ENCODE measurements at places on chromosomes 16 and 17.

- no peak for DNase-seq
These were observed 114.5 kb downstream of the BANP start for GRCh38 chr16:88065747-88066142.

GRCh38 chr16:70685061-70685937 is 554 bp downstream of the MTSS2 start:
- no peak for DNase-seq

DNA sequence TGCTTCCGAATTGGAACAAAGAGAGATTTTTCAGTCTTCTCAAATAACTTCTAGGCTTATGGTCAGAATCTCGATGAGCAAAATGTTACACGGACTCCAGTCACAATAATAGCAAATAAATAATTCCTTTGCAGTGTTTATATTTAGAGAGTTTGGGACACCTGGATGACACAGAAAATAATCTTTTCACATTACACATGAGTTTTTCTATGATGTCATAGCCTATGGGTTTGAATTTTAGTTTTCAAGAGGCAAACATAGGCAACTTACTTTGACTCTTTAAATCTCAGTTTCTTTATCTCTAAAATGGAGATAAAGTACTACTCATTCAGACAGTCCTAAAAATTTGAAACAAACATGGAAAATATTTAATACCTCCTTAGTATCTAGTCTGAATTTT is 372.0 kb downstream of the HAPSTR1 start:
- no peak for DNase-seq

DNA sequence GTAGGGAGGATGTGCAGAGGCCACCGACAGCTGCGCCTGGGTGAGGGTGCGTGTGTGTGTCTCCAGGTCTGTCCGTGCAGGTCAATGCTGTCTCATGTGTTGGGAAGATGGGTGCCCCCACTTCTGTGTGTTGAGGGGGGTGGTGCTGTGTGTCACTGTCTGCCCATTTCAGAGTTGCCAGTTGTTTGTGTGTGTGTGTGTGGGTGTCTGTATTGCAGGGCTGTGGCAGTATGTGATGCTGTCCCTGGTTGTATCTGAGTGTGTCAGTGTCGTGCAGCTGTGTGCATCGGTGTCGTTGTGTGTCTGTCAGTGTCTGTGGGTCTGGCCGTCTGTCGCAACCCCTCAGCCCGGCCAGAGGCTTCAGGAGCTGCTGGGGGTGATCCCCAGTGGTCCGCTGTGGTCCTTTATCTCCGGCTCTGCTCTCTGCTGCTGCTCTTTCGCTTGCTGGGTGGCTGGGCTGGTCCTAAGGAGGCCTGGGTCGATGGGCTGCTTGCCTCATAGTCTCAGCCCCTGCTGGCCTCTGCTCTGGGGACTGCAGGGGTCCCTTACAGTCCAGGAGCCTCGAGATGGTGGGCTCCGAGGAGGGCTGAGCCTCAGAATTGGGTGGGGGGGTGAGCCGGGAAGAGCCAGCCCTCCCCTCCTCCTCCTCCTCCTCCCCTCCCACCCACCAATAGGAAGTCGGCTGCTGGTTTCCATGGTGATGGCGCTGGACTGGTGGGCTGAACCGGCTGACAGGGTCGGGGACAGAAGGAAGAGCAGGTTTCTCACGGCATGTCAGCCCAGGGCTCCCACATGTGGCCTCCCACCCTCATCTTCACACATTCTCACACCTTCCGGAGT is at the start of gene TSPOAP1:
TSS of gene TSPOAP1 (minus strand) at position 601 of the 840 bp plus-strand sequence. CDS start 875 bp downstream, outside the sequence.
- DNase-seq, result peak; percentile 77

DNA sequence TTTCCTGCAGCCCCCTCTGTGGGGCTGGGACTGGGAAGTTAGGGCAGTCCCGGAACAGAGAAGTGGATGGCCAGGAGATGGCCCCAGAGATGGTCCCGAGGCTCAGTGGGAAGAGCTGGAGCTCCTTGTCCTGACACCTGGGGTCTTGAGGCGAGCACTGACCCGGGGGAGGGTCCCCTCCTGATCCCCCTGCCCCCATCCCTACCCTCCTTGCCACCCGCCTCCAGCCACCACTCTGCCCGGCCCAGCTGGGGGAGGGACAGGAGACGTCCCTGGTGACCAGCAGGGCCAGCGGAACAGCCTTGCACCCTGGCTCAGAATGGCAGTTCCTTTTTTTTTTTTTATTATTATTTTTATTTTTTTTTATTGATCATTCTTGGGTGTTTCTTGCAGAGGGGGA is 13.9 kb upstream of the RNF213 start:
- no peak for DNase-seq

DNA sequence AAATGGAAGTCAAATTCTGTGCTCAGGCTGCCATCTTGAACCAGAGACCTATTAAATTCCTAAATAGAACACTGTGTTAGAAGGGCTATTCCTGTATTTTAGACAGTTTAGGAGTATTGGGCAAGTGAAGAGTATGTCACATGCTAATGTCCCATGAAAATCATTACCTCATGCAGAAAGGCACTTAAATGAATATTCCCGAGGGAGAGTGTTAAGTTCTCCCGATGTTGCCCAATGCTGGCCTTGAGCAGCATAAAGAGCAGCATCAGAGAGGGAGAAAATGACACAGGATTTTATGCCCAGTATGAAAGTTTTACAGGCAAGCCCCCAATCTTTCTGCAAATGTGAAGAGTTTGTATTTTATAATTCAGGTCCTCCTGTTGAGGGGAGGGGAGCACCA is 28.2 kb upstream of the SHISA6 start:
- DNase-seq, result no peak

DNA sequence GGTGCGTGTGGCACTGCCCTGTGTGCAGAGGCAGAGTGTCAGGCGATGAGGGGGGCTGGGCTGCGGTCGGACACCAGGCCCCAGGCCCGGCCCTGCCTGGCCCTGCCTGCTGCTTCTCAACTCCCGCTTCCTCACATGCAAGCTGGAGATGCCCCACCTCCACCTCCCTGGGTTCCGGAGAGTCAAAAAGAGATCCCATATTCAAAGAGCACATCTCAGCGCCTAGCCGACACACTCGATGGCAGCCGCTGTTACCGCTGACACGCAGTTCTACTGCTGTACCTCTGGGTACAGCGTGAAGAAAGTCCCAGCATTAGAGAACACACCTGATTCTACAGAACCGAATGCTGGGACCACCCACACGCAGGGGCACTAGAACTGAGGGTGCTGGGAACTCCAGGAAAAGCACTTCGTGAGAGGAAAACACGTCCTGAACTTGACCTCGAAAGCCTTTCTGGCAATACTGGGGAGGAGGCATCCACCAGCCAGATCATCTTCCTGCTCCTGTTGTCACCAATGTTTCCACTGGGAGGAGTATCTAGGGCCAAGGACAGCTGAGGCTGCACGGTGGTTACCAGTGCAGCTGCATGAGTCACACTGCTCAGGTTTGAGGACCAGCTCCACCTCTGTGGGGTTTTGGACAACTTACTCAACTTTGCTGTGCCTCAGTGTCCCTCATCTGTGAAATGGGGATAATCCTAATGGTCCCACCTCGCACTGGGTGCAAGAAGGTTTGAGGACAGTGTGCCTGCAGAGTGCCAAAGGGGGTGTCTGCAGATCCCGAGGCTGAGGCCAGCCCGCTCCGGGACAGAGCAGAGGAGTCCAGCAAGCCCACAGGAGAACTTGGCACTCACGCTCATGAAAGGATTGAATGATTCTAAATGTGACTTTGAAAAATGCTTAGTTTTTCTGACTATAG is 100.4 kb upstream of the DNAH17 start:
- no peak for DNase-seq
